Foreskin fibroblast (primary cell): ENCODE measurements at places on chromosomes 4 and X.

- DNase-seq, result no peak
Observed at GRCh38 chrX:84415140-84415539, 87.1 kb downstream of the HDX start.

DNA sequence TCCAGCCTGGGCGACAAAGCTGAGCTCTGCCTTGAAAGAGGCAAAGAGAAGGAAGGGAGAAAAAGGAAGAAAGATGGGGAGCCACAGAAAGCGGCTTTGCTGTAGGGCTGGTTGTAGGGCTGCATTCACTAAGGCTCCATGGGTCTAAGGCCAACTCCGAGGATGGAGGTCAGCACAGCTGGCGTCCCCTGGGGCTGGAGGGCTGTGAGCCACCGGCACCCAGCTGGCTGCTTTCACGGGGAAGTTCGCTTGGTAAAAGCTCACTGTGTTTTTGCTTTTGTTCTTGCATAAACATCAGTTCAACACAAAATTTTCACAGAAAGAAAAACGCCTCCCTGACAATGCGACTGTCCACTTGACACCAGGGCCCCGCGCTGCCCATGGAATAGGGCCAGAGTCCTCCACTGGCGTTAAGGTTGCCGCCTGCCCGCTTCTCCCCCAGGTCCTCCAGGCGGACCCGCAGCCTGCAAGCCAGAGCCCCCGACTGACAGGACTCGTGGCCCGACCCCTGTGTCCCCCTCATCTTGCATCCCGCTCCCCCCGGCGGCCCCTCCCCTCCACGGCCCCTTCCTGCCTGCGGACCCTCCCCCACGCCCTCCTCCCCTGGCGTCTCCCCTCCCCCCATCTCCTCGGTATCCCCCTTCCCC lies 1.1 kb downstream of the RNF212 start:
- DNase-seq, result no peak

DNA sequence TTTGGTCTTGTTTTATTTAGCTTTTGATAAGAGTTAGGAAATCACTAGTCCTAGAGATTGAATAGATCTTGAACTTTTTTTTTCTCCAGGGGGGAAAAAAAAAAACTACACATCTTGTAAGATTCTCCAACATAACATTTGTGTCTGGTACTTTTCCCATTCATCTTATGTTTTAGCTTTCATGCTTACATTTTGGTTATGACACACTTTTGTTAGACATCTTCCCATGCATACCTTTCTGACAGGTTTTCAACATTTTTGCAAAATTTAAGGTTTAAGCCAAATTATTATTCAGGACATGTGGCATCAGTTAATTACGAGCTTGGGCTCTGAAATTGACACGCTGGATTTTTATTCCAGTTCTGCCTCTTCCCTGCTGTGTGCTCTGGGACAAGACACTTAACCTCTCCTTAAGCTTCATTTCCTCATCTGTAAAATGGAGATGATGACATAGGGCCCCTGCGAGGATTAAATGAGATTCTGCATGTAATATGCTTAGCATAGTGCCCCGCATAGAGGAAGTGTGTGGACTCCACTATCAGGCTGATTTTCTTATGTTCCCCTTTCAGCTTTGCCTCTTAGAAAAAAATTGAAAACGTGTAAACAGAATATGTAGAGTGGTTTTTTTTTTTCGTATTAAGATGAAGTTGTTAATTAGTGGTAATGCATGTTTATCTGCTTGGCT lies 5.3 kb downstream of the KIT start:
- no peak for DNase-seq

GRCh38 chr4:5572114-5572513 lies 136.2 kb downstream of the EVC2 start:
- DNase-seq, result no peak

- DNase-seq, result no peak
Observed at GRCh38 chrX:128975745-128976144, 547.5 kb downstream of the SMARCA1 start.

DNA sequence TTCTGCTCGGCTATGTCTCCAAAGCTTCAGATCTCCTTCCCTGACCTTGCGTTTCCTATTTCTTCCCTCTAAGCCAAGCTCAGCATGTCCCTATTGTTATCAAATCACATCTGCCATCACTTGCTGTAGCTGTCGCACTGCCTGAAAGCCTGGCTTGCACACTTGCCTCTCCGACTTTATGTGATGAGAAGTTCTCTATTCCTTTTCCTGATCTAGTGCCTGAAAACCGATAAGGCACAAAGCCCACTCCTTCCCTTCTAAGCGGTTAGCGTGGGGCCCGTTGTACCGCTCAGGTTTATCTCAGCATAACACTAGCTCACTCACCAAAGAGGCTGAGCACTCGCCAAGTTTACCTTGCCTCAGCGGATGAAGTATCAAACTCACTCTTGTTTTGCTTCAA lies 816 bp downstream of the NMU start:
- DNase-seq, result no peak

GRCh38 chr4:122083989-122084388 lies 68.1 kb upstream of the BLTP1 start:
- DNase-seq, result no peak

DNA sequence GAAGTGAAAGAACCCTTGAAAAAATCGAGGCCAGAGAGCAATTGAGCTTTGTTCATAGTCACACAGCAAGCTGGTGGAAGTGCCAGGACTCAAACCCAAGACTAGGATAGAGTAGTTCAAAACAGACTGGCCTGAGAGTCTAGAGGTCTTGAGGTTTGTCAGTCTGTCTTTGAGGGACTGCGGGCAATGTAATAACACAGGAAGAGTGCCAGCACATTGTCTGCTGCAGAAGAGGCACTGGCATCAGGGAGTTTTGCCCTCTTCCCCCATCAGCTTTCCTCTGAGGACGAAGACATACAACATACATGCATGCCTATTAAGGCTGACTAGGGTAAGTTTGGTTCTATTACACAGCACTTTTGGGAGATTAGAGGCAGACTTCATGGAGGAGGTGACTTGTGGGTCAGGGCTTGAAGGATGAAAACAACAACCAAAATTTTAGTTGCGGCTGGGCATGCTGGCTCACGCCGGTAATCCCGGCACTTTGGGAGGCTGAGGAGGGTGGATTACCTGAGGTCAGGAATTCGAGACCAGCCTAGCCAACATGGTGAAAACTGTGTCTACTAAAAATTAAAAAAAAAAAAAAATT lies 64.1 kb upstream of the LAS1L start:
- DNase-seq, result no peak

- no peak for DNase-seq
Observed at GRCh38 chrX:34749896-34750295, 92.8 kb upstream of the TMEM47 start.

DNA sequence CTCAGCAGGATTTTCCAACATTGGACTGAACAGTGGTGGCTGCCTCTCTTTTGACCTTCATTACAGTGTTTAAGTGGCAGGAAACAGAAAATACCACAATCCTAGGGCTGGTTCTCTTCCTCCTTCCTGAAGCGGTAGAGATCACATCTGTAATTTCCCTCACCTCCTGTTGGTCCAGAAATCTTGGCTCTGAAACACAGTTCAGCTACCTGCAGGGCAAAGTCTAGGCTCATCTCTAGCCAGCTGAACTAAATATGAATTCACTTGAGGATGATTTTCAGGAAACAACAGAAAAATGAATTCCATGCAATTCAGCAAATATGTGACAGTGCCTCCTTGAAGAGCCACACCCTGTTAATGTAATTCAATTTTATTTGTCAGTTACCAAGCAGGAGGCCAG lies 531.9 kb downstream of the INPP4B start:
- no peak for DNase-seq

GRCh38 chrX:103754401-103754800 lies 22.2 kb upstream of the PLP1 start:
- no peak for DNase-seq

DNA sequence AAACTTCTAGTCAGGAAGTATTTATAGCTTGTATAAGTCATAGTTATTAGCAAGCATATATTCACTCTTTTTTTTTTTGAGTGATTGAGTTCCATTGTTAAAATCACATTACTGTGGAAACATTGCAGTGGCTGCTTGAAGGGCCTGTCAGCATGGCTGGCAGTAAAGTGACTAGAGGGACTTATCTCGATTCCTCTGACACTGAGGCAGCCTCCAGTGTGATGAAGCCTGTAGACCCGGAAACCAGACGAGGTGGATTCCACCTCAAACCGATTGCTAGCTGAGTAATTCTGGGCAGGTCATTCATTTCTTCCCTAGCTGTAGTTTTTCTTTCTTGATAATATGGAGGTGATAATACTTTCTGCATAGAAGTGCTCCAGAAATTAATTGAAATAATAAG lies 4.7 kb downstream of the FAM149A start:
- DNase-seq, result no peak

- DNase-seq, result no peak
Observed at GRCh38 chrX:18884916-18885315, 99.0 kb downstream of the PHKA2 start.

GRCh38 chr4:152898606-152899005 lies 37.5 kb upstream of the FHDC1 start:
- DNase-seq, result no peak

- DNase-seq, result peak; percentile 90
Observed at GRCh38 chr4:119113033-119113655, 22.5 kb upstream of the MYOZ2 start.

DNA sequence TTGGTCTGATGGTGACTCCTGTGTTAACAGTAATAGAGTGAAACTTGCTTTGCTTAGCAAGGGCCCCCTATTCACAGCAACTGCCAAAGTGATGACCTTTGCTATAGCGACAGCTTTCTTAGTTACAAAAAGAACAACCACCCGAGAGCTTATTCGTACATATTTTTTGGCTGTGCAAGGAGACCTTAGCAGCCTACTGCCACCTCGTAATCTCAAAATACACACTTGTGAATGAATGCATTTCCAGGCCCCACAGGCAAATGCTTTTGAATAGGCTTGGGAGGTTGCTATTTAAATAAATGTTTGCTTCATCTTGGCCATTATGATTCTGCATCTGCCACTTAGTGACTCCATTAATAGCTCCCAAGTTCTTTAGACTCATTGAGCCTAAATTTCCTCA lies 47.4 kb downstream of the CCDC149 start:
- DNase-seq, result no peak

DNA sequence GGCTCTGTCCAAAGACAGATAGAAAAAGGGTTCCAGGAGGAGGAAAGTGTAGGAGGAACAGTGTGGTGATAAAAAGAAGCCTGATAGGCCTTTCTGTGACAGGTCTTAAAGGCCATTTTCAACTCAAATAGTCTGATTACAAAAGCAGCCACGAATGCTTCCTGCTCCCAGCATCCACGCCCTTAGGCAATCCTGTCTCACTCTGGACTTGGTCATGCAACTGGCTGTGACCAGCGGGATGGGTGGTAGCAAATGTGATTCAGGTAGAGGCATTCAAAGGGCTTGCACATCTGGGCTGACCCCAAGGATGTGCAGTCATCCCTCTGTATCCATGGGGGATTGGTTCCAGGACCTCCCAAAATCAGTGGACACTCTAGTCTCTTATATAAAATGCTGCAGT lies 14.4 kb upstream of the SEPSECS start:
- DNase-seq, result peak; percentile 74

GRCh38 chr4:111798840-111799239 lies 346.4 kb upstream of the FAM241A start:
- DNase-seq, result no peak

- peak; percentile 18 for DNase-seq
Observed at GRCh38 chr4:138236037-138236436, 6.1 kb downstream of the SLC7A11 start.

DNA sequence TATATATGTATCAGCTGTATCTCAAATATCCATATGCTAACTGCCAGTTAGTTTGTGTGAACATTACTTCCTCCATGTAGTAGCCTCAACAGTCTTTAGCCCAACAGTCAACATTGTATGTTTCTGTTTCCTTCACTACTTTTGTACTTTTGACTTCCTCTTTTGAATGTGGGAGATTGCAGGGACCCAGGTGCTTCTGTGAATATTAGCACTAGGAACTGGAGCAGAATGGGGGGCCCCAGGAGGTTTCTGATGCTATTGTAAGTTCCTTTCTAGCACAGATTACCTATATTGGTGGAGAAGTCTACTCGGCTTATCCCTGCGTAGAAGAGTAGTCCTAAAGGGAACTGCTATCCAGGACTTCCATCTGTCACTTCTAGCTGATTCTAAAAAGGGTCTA lies 2.3 kb downstream of the PLAC8 start:
- no peak for DNase-seq

- DNase-seq, result no peak
Observed at GRCh38 chr4:185145572-185145971, 2.5 kb downstream of the SLC25A4 start.
